GM12878 (cell line): ENCODE measurements at places on chromosomes 3 and 15. TPM values are rescaled to one million over a fixed set of nuclear protein-coding genes. Genes with fewer than 3 reads are reported as not detected.

The CCDC39 gene
- 0.43 and 0.44 TPM in 2 replicates for total RNA-seq

The CHRD gene
- 0.32 TPM in 1 of 2 replicates, not detected in the other for total RNA-seq

The COL8A1 gene
- 0.10 and 0.13 TPM in 2 replicates for total RNA-seq

The TRPM1 gene
- 0.16 TPM in 1 of 2 replicates, not detected in the other for total RNA-seq

The ALDH1A2 gene
- total RNA-seq, result 0.53 and 0.92 TPM in 2 replicates

DNA sequence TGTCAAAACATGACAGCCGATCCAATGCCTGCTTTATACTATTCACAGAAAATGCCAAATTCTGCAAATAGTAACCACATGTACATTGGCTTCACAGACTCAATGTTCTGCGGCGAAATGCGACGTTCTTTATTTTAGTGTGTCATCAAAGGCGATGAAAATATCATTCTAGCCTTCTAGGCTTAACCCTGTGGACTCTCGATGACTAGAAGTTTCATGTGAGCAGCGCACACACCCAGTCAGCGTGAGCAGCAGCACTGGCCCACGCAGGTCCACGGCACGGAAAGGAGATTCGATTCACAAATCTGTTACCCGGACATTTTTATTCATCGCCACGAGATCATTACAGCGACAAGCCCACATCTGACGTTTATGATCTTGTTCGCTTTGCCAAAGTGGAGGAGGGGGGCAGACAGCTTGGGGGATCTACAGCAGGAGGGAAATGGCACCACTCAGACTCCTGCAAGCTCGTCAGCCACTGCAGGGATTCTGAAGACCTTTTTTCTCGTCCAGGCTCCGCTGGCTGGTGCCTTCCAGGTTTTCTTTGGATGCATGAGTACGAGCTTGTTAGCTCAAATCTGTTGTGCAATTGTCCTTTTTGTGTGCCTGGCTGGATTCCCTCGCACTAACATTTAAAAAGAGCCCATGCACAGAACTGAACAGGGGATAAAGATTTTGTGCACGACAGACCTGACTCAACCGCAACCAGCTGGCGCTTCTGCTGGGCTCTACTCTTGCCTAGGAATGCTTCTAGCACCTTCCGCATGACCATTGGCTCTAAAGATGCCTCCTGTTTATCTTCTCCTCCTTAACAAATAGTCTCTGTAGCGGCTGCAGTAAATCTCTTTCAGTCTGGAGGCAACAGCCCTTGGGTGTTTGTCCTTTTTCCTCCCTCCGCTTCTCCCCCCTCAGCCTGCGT lies 938.4 kb downstream of the MCTP2 start:
- no peak for DNase-seq

DNA sequence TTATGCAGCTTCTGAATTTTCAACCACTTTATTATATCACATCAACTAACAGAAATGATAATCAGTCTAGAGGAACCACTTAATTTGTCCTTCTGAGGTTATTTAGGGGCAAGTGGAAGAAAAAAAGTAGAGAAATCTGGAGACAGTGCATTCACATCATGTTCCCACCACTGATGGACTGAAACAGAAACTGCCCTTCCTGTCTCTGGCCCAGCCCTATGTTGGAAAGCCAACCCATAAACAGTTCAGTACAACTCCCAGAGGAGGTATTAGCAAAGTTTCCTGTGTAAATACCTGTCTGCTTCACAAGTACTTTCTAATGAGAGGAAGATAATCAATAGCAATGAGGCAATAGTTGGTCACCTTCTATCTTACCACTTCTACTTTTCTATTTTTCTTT lies 205.8 kb downstream of the SSR3 start:
- DNase-seq, result no peak

DNA sequence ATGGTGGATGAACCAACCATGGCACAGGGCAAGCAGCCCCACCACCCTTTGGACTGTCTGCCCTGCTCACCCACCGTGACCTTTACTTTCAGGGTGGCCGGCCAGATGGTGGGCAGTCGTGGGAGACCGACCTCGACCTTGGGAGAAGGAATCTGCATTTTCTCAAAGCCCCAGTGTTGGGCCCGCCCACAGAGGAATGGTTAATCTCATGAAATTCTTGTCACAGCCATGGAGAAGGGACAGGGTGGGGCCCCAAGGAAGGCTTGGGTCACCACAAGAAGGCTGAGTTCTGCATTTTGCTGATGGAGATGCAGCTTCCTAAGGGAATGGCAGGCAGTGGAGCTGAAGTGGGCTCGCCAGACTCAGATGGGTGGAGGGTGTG lies 2.9 kb downstream of the PLXND1 start:
- DNase-seq, result no peak

DNA sequence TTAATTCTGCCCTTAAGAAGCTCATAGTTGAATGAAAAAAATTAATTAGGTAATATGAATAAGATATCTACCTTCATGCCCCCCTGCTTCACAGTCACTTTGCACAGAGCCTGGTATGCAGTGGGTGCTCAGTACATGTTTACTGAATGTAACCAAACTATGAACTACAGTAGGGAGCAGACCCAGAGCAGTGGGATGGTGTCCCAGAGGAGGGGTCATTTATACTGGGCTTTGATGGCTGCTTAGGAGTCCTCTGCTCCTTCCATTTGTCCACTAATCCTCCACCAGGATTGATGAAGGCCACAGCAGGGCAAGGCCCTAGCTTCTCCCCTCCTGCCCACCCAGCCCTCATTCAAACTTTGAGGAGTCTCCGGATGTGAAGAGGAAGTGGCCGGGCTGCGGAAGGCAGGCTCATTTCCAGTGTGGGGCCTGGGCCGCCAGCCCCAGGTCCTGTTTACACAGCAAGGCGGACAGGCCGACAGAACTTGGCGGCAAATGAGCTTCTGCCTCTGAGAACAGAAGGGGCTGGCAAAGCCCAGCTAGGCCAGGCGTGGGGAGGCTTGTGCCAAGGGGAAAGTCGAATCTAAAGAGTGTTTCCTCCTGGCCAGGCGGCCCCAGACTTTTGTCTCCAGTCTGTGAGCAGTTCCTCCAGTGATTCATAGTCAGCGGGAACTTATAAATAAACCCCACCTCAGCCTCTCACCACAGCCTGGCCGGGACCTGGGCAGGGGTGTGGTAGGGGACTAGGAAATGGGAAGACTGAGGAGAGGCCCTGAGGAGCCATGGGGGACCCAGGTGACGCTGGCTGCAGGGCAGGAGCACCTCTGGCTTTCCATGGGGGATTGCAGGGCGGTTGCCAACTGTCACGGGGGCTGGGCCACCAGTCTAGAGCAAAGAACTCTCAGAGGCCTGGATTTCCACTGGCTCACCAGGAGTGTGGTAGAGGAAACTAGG lies 51.6 kb upstream of the LCTL start:
- DNase-seq, result no peak

- DNase-seq, result no peak
Measured at GRCh38 chr3:194221336-194221735, 85.4 kb downstream of the HES1 start.

DNA sequence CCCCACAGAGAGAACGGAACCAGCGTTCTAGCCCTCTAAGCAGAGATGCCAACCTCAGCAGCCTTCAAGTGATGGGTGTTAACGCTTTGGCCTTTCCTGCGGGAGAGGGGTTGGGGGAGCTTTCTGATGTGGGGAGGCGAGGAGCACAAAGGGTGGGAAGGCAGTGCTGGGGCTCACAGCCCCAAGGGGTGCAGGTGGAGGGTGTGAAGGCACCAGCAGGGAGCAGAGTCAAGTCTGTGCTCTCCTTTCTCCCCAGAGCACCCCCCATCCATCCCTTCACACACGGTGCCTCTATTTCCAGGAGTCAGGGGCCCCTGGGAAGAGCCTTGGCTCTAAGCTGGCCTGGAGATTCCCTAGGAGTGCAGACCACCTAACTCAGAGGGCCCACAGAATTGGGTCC lies 4.1 kb downstream of the C15orf62 start:
- DNase-seq, result no peak

- no peak for DNase-seq
Measured at GRCh38 chr15:60000113-60000823, 3.8 kb upstream of the FOXB1 start.

DNA sequence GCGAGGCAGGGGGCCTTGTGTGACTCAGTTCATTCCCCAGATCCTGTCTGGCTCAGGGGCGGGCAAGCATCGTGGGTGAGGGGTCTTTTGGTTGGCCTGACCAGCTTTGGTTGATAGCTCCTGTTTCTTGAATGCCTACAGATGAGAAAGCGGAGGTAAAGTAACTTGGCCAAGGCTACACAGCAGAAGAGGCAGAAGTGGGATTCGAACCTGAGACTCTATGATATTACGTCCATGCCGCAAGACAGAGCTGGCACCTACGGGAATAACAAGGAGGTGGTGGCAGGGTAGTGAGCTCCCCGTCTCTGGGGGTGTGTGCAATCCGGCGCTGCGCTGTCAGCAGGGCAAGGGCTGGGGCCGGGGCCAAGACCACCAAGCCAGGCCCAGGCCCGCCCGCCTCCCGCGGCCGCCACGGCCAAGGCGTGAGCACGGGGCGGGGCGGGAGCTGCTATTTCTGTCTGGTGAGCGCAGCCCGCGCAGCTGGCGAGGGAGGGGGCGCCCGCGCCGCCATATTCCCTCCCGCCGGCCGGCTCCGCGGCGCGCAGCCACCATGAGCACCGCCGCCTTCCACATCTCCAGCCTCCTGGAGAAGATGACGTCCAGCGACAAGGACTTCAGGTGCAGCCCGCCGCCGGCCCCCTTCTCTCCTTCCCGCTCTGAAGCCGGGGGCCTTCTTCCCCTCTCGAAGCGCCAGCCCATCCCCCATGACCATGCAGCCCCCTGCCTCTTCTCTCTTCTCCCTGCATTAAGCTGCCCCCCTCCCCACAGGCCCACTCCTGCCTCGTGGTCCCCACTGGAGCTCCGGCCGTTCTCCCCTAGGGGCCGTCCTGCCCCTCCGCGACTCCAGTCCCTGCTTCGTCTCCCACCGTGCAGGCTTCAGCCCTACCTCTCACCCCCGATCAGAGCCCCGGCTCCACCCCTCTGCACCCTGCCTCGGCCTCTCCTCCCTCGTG lies at the start of gene CAND2:
Gene CAND2, plus strand, starts transcription at position 510 of the 953 bp plus-strand sequence. Its CDS starts 41 bp downstream, at position 551.
- DNase-seq, result no peak

GRCh38 chr3:188234132-188234531 lies 80.2 kb downstream of the LPP start:
- no peak for DNase-seq

DNA sequence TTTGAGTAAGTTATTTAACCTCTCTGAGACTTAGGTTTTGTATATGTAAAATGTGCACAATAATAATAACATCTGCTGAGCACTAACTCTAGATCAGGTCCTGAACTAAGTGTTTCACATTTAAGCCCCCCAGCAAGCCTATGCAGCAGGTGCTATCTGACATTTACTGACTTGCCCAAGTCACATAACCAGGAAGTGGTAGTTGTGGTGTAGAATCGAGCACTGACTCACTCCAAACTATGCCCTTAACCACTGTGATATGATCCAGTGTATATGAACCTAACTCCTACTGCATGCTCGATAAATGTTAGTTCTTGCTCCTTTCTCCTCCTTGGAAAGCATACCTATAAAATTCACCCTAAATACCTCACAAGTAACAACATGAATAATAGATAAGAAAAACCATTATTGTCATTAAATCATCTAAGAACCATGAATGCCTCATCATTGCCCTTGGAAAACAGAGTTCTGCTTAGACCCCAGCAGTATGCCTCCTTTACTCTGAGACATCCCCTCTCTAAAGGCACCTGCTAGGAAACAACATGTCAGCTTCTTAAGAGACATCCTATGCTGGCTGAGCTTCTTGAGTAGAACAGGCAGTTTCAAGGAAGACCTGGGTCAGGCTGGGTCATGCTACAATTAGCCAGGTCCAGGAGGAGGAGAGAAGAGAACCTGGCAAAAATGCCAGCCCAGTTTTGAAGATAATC lies 3.0 kb upstream of the SHC4 start:
- DNase-seq, result peak; percentile 55

DNA sequence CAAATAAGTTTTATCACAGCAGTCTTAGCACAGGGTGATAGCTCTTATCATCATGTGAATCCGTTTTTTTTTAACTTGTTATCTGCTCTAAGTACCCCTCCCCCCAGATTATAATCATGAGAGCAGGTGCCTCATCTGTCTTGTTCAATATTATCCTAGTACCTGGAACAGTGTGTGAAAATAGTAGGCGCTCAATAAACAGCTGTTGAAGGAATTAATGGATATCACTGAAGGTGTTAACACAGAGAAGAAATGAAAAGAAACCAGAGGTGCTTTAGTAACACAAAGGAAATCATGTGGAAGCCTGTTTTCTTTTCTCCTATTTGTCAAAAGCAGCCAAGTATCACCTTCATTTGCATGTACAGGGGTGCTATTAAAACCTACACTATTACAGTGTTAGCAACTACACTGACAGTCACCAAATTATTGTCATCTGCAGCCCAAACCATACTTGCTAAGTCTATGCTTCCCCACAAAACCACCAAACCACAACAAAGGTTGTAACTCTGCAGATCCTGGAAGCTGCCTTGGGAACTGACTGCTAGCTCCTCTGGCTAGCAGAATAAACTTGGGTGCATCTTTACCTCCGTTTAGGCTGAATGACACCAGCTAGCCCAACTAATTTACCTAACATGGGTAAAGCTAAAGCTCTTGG lies 2.9 kb downstream of the XPC start:
- DNase-seq, result peak; percentile 48

GRCh38 chr15:58049520-58050227 lies 15.8 kb downstream of the ALDH1A2 start:
- no peak for DNase-seq

- DNase-seq, result no peak
Measured at GRCh38 chr15:88395241-88395640, 71.9 kb downstream of the MRPL46 start.

- DNase-seq, result no peak
Measured at GRCh38 chr3:187406927-187407326, 38.7 kb downstream of the RTP4 start.

DNA sequence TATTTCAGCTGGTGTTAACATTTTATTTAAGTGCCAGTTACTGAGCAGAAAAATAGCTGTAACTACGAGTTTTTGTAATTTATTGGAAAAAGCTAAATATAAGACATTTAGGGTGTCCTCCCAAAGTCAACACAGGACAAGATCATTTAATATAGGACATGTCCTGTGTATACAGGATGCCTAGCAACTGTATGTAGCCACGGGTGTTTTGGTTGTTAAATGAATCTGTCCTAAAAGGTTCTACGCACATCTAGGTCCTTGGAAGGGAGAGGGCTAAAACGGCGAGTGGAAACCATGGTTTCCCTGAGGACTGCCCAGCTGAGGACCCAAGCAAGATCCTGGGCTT lies 565 bp upstream of the ZNF621 start:
- no peak for DNase-seq

GRCh38 chr3:197327701-197328100 lies 29.3 kb upstream of the DLG1 start:
- DNase-seq, result no peak

GRCh38 chr3:64449026-64449425 lies 223.8 kb upstream of the PRICKLE2 start:
- peak; percentile 39 for DNase-seq

GRCh38 chr3:160127308-160127707 lies 97.9 kb upstream of the C3orf80 start:
- no peak for DNase-seq

GRCh38 chr3:51358981-51359380 lies 26.1 kb upstream of the MANF start:
- DNase-seq, result no peak

GRCh38 chr3:143302638-143303171 lies 183.1 kb downstream of the CHST2 start:
- no peak for DNase-seq

GRCh38 chr15:40508216-40508615 lies 37.4 kb downstream of the CHST14 start:
- DNase-seq, result no peak
